Activated naive CD4-positive, alpha-beta T cell treated with anti-CD3 and anti-CD28 coated beads, Interleukin-2, amount 50 U/mL, for 16 hours (primary cell): ENCODE measurements at places on chromosomes 6 and 20.

GRCh38 chr20:38134427-38135270 lies 30.4 kb downstream of the TGM2 start:
- DNase-seq = no peak

DNA sequence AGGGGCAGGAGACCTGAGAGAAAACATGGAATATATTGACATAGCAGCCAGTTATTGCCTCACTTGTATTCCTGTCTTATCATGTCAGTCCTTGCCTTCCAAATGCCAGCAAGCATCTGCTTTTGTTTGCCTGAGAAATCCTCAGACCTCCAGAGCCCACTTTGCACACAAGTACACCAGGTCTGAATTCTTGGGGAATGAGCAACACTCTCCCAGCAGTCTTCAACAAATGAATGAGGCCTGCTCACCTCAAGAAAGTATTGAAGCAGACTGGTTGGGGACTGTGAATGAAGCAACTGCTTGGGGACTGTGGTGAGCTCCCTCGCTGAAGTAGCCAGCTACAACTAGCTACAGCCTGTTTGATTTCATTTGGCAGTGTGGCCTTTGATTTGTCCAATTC lies 172.8 kb upstream of the SPTLC3 start:
- no peak for DNase-seq

- no peak for DNase-seq
Observed at GRCh38 chr20:13101706-13102105, 92.9 kb downstream of the SPTLC3 start.

DNA sequence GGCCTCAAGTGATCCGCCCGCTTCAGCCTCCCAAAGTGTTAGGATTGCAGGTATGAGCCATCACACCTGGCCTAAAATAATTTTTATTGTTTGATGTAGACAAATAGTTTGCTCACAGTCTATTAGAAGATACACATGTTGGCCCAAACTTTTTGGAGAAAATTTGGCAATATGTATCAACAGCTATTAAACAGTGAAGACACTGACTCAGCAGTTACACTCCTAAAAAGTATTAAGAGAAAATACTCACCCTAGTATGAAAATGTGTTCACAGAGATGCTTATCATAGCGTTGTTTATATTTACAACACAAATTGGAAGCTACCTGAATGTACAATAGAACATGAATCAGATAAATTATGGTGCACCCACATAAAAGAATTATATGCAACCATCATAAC lies 173.1 kb downstream of the WDR27 start:
- no peak for DNase-seq

- no peak for DNase-seq
Observed at GRCh38 chr6:66173587-66173986, 466.6 kb upstream of the EYS start.

DNA sequence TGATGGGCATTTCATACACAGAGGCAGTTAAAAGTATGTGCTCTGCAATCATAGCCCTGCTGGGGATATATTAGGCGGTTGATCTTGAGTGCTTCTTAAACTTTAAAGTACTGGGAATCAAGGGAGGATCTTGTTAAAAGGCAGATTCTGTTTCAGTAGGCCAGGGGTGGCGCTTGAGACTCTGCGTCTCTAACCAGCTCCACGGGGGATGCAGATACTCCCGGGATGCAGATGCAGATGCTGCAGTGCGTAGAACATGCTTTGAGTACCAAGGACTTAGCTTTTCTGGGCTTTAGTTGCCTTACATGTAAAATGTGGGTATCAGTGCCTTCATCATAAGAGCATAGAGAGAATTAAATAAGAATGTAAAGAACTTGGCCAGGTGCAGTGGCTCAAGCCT lies 44.4 kb upstream of the ENPP5 start:
- DNase-seq = no peak

GRCh38 chr20:10064611-10065010 lies 29.8 kb downstream of the ANKEF1 start:
- no peak for DNase-seq

- peak; percentile 68 for DNase-seq
Observed at GRCh38 chr6:44338228-44339122, 4.0 kb upstream of the SPATS1 start.

- DNase-seq = no peak
Observed at GRCh38 chr20:62875419-62876361, 14.1 kb upstream of the TCFL5 start.

DNA sequence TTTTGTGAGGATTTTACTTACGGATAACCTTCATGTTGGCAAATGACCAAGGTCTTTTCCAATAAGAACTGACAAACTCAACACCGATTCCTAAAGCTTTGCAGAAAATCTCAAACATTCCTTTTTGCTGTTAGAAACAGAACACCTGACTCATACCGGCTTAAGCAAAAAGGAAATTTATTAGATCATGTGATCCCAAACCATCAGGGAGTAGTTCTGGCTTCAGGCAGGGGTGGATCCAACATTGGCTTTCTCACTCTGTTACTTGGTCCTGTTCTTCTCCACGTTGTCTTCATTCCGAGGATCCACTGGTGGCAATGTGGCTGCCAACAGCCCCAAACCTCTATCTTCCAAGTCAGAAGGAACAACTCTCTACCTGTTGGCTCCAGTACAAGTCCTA lies 95.9 kb upstream of the PMEPA1 start:
- DNase-seq = no peak

DNA sequence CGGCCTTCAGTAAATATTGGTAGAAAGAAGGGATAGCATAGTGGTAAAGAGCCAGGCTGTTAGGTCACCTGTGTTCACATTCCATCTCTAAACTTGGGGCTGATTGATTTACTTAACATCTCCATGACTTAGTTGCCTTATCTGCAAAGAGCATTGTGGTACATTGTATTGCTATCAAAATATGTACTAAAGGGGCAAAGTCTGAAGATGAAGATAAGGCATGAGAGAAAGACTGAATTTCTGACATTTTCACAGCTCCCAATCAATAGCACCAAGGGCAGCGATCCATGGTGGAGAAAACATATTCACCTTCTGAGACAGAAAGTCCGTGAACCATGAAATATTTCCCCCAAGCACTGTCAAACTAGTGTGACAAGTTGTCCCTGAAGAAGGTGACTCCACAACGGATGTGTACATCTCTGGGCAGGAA lies 223.3 kb upstream of the STXBP5 start:
- no peak for DNase-seq

GRCh38 chr20:57582432-57583288 lies 21.8 kb downstream of the PCK1 start:
- DNase-seq = no peak

GRCh38 chr6:168293636-168294530 lies 25.7 kb downstream of the DACT2 start:
- DNase-seq = no peak

GRCh38 chr20:4522310-4522709 lies 199.4 kb upstream of the PRND start:
- DNase-seq = no peak

GRCh38 chr6:29933955-29934354 lies 8.4 kb upstream of the HLA-A start:
- DNase-seq = no peak

DNA sequence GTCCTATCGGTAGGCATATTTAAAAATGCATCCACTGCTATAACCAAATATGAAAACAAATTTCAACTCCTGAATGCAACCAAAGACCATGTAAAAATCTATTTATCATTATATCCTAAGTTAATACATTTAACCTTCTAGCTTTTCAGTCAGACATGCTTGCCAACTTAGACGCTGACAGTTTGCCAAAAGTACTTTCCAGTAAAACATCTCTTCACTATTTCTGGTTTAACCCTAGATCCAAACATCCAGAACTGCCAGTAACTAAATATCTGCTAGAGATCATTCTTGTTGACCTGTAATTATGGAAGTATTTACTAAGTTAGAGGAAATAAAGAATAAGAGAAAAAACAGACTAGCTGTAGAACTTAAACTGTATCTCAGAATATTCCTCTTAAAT lies 210.2 kb upstream of the THEMIS start:
- no peak for DNase-seq

DNA sequence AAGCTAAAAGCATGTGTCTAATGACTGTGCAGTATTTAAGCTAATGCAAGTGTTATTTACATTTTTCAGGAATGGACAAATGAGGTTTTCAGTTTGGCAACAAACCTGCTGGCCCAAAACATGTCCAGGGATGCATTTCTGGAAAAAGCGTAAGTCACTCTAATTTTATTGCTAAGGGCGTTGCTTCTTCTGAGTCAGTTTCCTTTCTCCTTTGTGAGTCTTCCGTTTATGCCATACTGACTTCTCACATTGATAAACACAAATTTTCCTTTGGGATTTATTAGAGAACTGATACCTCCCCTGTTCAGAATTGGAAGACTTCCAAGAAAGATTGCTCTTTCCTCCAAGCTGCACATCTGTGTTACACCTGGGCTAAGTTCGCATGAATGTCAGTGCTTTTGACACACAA lies 422.9 kb upstream of the PLCB4 start:
- no peak for DNase-seq

DNA sequence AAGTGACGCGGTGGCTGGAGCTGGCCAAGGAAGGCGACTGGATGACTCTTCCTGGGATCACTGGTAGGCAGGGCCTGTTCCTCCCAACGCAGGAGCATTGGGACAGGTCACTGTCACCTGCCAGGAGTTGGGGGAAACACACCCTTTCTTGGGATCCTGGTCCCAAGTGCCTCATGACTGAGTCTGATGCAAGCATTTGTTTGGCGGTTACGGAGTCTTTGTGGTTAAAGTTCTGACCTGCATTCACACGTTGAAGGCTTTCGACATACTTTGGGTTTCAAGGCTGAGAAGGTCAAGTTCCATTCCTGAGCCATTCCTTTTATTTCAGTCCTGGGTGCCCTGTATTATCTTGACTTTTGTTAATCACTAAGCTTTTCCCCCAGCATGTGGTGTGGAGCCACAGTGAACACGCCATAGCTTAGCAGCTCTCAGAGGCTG lies 6.0 kb downstream of the PNLDC1 start:
- no peak for DNase-seq

DNA sequence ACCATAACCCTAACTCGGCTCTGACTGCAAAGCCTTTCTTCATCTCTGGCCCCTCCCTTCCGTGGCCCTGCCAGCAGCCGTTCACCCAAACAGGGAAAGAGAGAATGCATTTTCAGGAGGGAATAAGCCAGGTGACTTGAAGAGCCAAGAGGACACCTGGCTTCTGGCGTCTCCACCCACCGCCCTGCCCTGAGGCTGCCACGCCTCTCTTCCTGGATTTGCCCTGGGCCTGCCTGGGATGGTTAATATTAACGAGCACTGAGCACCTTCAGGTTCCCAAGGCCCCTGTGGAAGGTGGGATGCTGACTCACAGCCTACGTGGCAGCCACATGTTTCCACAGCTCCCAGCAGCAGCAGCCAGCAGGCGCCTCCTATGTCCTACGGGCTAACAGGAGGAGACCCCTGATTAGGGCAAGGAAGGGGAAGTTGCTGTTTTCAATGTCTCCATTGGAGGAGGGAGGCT lies 138.0 kb upstream of the RREB1 start:
- no peak for DNase-seq

DNA sequence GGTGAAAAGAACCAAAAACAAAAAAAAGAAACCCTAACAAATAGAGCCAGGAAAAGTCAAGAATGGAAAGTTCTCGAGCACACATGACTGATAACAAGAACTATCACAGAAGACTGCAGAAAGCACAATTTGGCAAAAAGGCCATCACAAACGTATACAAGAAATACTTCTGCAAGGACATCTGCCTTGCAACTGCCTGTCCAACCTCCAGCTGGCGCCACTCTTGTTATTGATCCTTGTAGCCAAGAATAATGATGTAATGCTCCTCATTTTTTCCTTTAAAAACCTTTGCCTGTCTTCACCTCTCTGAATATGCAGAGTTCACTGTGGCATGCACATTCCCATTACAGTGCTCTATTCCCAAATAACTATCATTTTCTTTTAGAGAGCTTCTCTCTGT lies 87.9 kb upstream of the BMP5 start:
- no peak for DNase-seq

DNA sequence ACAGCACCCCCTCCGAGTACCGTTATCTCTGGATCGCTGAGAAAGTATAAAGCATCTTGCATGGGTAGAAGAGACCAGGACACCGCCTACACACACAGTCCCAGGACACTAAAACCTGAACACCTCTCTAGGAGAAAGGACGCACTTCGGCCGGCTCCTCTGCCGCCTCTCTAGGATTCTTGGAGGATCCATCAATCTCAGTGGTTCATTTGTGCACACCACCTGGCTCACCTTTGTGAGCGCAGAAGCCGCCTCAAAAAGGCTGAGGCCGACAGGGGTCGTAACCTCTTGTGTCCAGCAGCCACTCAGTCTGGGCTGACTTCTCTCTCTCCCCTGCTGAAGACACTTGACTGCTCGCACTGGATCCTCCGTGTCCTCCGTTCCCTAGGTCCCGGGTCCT lies 13.5 kb downstream of the ZSCAN23 start:
- no peak for DNase-seq

DNA sequence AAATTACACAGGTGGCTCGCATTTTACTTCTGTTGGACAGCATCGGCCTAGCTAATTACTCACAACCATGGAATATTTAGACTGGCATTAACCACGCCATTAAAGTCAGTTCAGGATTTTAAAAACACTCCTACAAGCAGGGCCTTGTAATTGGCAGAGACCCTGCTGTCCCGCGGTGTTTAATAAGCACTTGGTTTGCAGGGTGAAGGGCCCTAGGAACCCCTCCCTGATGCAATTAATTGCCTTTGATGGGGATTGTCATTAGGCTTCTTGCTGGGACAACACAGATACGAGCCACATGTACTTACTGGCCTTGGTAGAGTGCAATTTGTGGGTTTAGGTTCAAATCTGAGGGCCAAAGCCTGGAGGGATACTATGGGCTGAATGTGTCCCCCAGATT lies 7.8 kb upstream of the VSTM2L start:
- DNase-seq = no peak

DNA sequence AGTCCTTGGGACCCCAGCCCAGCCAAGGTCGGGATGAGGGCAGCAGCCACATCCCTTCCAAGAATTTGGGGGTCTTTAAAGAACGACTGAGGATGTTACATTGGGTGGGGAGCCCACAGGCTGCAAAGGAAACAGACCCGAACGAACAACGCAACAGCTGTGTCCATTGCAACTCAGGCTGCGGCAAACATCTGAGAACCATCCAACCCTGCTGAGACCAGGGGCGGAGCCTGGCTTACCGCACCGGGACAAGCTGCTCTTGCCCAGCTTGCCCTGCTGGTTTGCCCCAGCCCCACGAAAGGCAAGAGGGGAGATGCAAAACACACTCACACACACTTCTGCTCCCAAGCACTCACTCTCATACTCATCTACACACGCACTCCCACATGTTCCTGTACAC lies 21.5 kb upstream of the TAF4 start:
- DNase-seq = no peak
